ENCODE measurements at places on chromosomes 13 and 19. TPM values are rescaled to one million over a fixed set of nuclear protein-coding genes. Genes with fewer than 3 reads are reported as not detected.

- no peak for DNase-seq
Observed at GRCh38 chr13:40477623-40478608, 188.5 kb downstream of the FOXO1 start.

- DNase-seq = no peak
Observed at GRCh38 chr13:41864658-41865057, 96.3 kb downstream of the VWA8 start.

DNA sequence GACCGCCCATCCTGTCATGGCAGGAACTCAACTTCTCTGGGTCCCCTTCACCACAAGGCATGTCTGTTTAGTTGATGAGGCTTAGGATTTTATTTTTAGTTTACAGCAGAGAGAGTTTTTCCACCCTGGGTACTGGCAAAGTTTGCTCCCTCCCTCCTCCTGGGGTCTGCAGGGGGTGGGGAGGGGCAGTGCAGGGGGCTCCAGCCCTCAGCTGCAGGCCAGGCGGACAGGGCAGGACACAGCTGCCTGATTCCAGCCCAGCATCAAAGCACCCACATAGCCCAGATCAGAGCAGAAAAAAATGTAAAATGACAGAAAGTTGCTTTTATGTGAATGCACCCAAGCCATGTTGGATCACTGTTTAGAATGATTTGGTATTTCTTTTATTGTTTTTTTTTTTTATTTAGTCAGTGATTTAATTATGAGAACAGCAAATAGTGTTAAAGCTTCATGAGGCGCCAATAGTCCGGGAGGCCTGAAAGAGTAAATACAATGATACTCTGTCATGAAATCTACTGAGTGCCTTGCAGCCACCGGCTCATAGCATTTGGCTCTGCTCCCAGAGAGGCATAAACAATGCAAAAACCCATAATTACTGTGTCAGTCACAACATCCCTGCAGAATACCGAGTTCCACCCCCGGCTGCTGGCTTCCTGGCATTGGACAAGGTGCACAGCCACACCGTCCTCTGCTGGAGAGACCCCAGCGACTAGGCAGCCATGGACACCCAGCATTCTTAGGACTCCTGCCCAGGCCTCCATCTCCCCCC, 923.5 kb downstream of the UQCRFS1 start:
- no peak for DNase-seq

GRCh38 chr19:56400485-56400884, 3.6 kb upstream of the ZNF583 start:
- DNase-seq = no peak

- no peak for DNase-seq
Observed at GRCh38 chr13:98947925-98948324, 29.9 kb downstream of the DOCK9 start.

The ACP5 gene
- total RNA-seq = 10.6 TPM
